Neural progenitor cell (in vitro differentiated cells): ENCODE measurements at places on chromosomes 2 and 18.

GRCh38 chr2:57105694-57106093 lies 921.9 kb downstream of the CCDC85A start:
- DNase-seq, result peak; percentile 7

DNA sequence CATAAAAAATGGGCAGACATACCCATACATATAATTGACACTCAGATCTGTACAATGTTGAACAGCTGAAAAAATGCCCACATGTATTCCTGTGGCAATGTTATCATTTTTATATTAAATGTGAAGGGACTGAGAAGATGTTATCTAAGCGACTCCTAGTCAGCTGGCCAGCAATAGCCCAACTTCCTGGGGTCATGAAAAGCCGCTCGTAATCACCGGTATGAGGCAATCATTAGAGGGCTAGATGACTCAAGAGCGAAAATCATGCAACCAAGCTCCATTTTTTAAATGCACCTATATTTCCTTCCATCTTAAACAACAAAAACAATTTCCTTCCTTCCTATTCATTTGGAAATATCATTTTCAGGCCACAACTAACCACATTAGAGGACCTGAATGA lies 274.6 kb upstream of the CCDC68 start:
- no peak for DNase-seq

GRCh38 chr18:470661-471501 lies 29.6 kb downstream of the COLEC12 start:
- DNase-seq, result no peak

DNA sequence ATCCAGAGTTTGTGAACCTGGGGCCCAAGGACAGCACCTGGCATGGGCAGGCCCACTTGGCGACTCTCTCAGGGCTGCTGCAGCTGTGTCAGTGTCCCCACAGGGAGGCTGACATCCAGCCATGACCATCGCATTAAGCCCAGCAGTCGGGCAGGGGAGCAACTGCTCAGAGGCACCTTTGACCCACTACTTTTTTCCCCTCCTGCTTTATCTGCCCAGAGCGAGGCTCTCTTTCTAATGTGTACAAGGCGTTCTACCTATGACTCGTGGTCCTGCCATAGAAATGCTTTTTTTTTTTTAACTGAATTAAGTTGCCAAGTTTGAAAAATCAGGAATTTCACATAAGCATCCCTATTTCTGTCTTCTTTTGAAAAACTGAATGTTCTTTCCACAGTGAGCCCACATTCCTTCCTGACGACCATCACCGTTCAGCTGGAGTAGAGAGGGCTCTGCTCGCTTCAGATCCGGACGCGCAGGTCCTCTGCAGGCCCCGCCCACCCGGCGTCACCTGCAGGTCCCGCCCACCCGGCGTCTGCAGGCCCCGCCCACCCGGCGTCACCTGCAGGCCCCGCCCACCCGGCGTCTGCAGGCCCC lies 403 bp upstream of the CLUL1 start:
- DNase-seq, result peak; percentile 87

DNA sequence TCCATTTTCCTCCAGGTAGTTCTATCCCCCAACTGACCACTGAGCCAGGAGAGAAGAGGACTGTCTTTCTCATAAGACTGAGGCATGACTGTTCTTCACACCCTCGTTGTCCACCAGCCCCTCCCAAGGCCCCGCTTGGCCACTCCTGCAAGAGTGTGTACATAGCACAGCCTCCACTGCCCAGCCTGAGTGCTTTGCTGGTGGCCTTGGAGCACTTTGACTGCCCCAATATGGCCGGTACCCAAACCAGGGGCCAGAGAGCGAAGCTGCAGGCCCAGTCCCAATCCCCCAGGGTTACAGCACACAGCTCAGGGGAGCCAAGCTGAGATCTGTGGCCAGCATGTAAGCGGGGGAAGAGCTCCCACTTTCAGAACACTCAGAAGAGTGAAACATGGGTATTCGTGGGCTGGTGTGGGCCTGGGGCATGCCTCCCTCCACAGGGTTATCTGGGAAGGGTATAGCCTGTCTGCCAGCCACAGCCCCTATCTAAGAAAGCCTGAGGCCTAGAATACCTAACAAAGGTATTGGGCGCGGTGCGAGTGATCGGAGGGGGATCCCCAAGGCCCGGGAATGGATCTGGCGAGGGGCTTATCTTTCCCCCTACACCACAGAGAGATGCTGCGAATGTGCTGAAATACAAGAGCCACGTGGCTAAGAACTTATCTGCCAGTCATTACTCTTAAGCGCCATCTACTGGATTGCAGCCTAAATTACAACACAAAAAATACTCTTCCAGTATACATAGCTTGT lies 163.8 kb downstream of the WDPCP start:
- DNase-seq, result peak; percentile 34

DNA sequence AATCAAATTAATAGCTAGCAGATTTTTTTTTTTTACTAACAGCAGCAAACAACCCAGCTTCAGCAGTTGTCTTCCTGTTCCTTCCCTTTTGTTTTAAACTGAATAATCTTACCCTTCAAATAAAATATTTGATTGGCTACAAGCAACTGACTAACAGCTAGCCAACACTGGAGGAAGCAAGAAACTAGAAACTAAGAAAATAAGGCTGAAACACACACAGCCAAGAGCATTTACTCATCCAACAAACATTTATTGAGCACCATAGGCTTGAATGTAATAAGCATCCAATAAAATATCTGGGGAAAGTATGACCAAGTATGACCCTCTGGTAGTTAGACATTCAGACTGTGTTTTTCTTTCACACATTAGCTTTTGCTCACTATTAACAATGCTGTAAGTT lies 189.2 kb downstream of the CD226 start:
- DNase-seq, result no peak

GRCh38 chr2:216648105-216648504 lies 14.9 kb downstream of the IGFBP2 start:
- no peak for DNase-seq

- DNase-seq, result no peak
These were observed 21.1 kb upstream of the TMEM163 start for GRCh38 chr2:134739879-134740301.

GRCh38 chr18:43525169-43525568 lies 247.9 kb upstream of the SYT4 start:
- no peak for DNase-seq

GRCh38 chr2:36528766-36529392 lies 69.1 kb downstream of the FEZ2 start:
- DNase-seq, result no peak

DNA sequence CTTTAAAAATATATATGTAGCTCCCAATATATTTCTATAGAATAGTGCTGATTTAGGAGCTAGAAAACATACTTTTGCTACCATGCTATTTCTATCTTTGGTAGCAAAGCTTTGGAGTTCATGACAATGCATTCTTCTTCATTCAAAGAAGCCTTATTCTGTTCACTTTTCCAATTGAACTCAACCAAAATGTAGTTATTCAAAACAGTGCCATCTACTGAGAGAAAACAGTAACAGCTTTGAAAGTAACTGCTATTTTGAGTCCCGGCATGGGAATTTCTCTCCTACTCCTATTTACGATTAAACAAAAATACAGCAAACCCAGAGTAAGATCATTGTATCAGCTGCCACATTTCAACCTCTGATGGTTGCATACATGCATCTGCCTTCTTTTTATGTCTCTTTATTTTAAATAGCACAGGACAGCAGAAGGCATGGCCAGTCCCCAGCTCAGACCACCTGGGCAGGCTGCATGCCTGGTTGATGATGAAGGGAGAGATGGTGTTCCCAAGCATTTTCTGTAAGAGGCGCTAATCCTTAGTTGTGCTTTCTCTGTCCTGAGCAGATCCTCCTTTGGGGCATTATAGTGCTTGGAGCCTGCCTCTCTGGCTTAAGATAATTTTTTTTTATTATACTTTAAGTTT lies 69.7 kb upstream of the SULT1C3 start:
- peak; percentile 41 for DNase-seq

DNA sequence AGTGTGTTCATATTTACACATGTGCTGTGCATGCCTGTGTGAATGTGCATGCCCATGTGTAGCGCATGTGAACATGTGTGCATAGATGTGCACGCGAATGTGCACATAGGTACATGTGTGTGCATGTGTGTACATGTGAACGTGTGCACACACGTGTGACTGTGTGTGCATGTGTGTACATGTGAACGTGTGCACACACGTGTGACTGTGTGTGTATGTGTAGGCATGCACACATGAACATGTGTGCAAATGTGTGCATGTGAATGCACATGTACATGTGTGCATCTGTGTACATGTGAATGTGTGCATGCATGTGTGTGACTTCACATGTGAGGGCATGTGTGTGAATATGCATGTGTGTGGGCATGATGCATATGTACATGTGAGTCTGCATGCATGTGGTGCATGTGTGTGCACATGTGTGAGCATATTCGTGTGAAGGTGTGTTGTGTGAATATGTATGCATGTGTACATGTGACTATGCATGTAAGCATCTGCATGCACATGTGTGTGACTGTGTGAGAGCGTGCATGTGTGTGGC lies 122.4 kb downstream of the PTGR3 start:
- no peak for DNase-seq

GRCh38 chr2:226508683-226509082 lies 290.9 kb downstream of the IRS1 start:
- DNase-seq, result no peak

DNA sequence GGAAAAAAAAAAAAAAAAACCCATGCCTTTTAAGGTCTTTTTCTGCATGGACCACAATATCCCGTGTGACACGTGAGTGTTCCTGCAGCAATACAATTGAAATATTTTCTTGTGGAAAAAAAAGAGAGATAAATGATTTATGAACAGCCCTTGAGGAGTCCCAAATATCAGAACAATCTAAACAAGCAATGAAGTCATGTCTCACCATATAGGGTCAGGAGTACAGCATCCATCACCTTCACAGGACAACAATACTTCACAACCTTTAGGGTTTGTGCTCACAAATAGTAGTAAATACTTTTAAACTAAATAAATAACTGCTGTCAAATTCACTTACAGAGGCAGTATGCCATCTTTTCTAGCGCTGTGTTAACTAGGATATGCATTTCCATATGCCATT lies 87.9 kb downstream of the ZEB2 start:
- DNase-seq, result no peak

- no peak for DNase-seq
These were observed 89.3 kb downstream of the ADD2 start for GRCh38 chr2:70678576-70679143.

- DNase-seq, result peak; percentile 92
These were observed 23.8 kb upstream of the SERPINB12 start for GRCh38 chr18:63518178-63519012.

DNA sequence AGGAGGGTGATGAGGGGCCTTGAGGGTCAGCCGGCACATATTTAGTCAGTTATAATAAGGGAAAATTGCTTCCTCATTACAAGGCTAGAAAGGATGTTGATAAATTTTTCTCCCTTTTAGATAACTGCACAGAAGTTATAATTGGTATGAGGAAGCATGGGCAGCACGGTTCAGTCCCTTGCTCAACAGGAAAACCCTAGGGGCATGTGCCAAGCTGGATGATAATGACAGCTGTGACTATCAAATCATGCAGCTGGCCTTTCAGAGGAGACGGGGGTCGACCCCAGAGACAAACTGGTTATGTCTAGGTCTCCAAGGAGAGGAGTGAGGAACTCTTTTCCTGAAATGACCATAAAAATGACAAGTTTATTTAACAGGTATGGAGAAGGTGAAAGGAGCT lies 448.1 kb upstream of the VRK2 start:
- no peak for DNase-seq

DNA sequence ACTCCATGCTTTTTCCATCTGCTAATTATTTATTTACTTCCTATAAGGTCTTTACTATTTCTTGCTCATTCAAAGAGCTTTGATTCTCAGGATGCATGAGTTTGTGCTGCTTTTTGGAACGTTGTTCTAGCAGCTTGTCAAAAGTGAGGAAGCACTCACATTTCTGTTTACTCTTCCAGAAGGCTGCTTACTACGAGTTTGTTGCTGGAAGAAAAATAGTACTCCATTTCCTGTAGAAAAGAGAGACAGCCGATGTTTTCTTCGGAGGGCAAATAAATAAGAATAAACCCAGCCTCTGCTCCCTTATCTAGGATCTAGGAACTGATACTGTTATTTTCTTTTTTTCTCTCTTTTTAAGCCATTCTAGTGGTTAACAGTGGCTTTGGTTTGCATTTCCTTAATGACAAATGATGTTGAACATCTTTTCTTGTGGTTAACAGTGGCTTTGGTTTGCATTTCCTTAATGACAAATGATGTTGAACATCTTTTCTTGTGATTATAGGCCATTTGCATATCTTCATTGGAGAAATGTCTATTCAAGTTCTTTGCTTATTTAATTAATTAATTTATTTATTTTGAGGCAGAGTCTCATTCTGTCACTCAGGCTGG lies 20.5 kb downstream of the CYP27A1 start:
- DNase-seq, result no peak

- no peak for DNase-seq
These were observed 563.8 kb downstream of the TDRD15 start for GRCh38 chr2:21687589-21687988.

- DNase-seq, result no peak
These were observed 148.3 kb downstream of the LAMA3 start for GRCh38 chr18:23837591-23837990.

DNA sequence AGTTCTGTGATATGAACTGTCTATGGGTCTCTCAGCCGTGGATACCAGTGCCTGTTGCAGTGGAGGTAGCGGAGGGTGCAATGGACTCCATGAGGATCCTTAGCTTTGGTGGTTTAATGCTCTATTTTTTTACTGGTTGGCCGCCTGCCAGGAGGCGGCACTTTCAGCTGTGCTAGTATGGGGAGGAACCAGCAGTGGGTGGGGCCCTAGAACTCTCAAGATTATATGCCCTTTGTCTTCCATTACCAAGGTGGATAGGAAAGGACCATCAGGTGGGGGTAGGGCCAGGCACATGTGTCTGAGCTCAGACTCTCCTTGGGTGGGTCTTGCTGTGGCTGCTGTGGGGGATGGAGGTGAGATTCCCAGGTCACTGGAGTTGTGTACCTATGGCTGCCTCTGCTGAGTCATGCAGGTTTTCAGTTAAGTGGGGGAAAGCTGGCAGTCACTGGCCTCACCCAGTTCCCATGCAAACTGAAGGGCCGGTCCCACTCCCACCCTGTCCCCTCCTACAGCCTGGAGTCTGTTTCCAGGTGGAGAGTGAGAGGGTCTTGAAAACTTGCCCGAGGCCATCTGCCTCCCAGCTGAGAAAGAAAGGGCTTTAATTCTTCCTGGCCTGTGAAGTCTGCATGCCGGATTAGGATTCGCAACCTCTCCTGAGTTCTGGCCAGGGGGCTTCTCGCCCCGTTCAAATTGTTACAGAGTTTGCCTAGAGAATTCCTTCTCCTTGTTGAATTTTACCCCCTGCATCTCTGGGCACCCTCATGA lies 14.5 kb downstream of the KCNS3 start:
- peak; percentile 22 for DNase-seq

DNA sequence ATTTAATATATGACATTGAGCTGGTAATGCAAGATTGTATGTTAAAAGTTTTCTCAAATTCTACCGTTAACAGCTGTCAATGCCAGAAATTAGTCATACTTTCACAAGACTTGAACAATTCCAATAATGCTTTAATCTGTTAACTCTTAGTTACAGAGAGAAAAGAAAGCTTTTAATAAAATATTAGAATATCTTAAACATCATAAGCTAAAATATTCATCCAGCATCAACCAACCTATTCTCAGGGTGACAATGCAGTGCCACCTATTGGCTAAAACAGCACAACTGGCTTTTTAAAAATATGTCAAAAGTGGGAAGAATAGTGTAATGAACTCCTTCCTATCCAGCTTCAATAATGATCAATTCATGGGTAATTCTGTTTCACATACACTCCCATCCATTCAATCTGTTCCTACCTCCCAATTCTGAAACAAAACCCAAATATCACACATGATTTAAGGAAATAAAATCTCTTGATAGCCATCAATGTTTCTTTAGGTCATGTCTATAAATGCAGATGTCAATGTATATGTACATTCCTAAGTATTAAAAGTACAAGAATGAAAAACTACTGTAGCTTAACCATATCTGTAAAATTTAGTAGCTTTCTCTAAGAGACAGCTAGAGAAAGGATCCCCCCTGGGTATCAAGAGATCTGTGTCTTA lies 79.8 kb upstream of the CCDC141 start:
- peak; percentile 5 for DNase-seq
